Dermis microvascular lymphatic vessel endothelial cell (primary cell): ENCODE measurements at places on chromosomes 11 and 22. TPM values are rescaled to one million over a fixed set of nuclear protein-coding genes. Genes with fewer than 3 reads are reported as not detected.

The HEPN1 gene
- total RNA-seq = under 0.01 TPM in 1 of 2 replicates, not detected in the other

The STARD10 gene
- 54.3 and 70.4 TPM in 2 replicates for total RNA-seq

The RTN4R gene
- total RNA-seq = 1.2 and 2.3 TPM in 2 replicates

The MS4A14 gene
- not detected in 2 replicates for total RNA-seq

The SELENOO gene
- total RNA-seq = 15.8 and 22.6 TPM in 2 replicates

The GLYATL1 gene
- under 0.01 TPM in 1 of 2 replicates, not detected in the other for total RNA-seq

The TUB gene
- total RNA-seq = 0.51 and 1.4 TPM in 2 replicates

The AP1B1 gene
- 124 and 264 TPM in 2 replicates for total RNA-seq

The ADM gene
- total RNA-seq = 137 and 314 TPM in 2 replicates

The SYT7 gene
- total RNA-seq = 0.25 and 0.39 TPM in 2 replicates

The POU2AF3 gene
- total RNA-seq = not detected in 2 replicates

The DDX6 gene
- 85.2 and 92.0 TPM in 2 replicates for total RNA-seq

The ARRB1 gene
- 167 and 260 TPM in 2 replicates for total RNA-seq

The NXPE2 gene
- not detected in 2 replicates for total RNA-seq

The INS gene
- total RNA-seq = not detected in 2 replicates

The LMNTD2 gene
- total RNA-seq = 0.90 and 2.0 TPM in 2 replicates

The CTNND1 gene
- 206 and 251 TPM in 2 replicates for total RNA-seq

The BIRC3 gene
- 1.7 and 2.3 TPM in 2 replicates for total RNA-seq

The SCT gene
- total RNA-seq = not detected in 2 replicates

The MOGAT2 gene
- not detected in 2 replicates for total RNA-seq

The GNB1L gene
- 5.4 and 5.5 TPM in 2 replicates for total RNA-seq

The TMEM132A gene
- total RNA-seq = 39.9 and 101 TPM in 2 replicates

The YPEL4 gene
- 0.13 TPM in 2 replicates for total RNA-seq

The NCAM1 gene
- total RNA-seq = 0.90 and 4.2 TPM in 2 replicates

The OR5L2 gene
- not detected in 2 replicates for total RNA-seq

The OR6A2 gene
- under 0.01 and 0.25 TPM in 2 replicates for total RNA-seq
